ENCODE measurements at places on chromosomes 4 and X.

GRCh38 chr4:134935320-134935719, 733.7 kb upstream of the PABPC4L start:
- DNase-seq, result no peak

- no peak for DNase-seq
These were observed 37.5 kb upstream of the NKRF start for GRCh38 chrX:119643696-119644095.

GRCh38 chr4:139950568-139950967, 203.4 kb downstream of the MAML3 start:
- no peak for DNase-seq

DNA sequence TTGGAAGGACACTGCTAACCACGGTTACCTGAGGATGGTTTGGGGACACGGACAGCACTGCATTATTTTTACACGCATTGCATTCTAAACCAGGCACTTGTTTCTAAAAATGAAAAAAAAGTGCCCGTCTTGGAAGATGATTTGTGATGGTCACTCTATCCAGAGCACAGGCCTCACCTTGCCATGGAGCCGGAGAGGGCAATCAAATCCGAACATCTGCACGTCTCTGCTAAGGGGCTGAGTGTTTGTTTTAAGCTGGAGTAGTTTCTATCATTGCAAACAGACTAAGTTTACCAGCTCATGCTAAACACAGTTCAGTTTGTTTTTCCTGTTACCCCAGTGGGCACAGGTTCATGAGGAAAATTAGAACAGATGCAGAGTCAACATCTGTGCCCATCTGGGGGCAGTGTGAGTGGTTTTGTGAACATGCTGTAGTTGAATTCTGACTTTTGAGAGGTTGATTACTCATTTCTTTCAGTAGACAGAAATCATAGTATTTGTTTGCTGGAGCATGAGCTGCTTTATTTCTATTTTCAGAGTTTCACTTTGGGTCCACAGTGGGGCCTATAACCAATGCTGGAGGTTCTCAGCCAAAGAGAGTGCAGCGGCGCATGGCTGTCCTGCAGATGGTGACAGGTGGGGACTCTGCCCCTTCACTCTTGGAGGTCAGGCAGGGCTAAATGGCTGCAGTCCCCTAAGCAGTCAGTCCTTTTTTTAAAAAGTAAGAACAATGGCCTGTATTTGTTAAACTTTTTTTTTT, 65.4 kb upstream of the ENPP6 start:
- DNase-seq, result peak; percentile 9

DNA sequence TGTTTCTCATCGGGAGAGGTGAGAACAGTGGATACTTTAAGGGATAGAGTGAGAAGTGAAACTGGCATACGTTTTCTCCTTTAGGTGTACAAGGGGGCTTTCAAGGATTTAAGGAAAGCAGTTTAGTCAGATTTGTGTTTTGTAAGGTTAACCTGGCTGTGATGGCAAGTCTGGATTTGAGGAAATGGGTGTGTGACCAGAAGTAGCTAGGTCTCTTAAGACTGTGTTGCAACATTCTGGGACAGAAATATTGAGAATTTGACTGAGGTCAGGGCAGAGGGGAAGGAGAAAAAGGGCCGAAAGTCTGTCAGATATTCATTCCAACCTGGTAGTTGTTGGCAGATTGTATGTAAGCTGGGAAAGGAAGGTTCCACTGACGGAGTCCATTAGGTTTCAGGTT, 10.4 kb upstream of the GABRE start:
- DNase-seq, result no peak

DNA sequence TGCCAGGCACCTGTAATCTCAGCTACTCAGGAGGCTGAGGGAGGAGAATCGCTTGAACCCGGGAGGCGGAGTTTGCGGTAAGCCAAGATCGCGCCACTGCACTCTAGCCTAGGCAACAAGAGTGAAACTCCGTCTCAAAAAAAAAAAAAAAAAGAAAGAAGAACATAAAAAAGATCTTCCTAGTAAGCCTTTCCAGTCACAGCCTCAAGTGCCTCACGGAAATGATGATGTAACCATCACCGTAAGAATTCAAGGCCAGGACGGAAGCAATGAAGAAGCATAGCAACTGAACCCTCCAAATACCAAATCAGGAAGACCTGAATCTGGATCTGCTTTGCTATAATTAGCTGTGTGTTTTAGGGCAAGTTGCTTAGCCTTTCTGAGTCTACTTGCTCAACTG, 28.8 kb downstream of the RBM47 start:
- no peak for DNase-seq

DNA sequence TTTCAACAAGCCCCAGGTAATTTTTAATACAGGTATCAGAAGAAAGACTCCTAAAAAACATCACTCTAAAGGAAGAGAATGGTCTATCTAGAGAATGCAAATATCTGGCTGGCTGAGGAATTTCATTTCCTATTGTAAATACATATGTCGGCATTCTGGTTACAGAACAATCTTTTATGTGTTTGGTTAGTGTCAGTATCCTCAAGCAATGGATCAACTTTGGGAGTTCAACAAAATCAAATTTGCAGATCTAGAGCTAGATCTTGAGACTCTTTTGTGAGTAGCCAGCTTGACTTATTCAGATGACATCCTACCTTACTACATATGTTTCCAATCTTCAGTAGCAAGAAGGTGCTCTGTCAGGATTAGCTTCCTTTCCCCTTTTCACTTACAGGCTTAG, 145.1 kb downstream of the BTC start:
- no peak for DNase-seq

GRCh38 chr4:182901337-182901736, 15.8 kb downstream of the DCTD start:
- DNase-seq, result no peak

DNA sequence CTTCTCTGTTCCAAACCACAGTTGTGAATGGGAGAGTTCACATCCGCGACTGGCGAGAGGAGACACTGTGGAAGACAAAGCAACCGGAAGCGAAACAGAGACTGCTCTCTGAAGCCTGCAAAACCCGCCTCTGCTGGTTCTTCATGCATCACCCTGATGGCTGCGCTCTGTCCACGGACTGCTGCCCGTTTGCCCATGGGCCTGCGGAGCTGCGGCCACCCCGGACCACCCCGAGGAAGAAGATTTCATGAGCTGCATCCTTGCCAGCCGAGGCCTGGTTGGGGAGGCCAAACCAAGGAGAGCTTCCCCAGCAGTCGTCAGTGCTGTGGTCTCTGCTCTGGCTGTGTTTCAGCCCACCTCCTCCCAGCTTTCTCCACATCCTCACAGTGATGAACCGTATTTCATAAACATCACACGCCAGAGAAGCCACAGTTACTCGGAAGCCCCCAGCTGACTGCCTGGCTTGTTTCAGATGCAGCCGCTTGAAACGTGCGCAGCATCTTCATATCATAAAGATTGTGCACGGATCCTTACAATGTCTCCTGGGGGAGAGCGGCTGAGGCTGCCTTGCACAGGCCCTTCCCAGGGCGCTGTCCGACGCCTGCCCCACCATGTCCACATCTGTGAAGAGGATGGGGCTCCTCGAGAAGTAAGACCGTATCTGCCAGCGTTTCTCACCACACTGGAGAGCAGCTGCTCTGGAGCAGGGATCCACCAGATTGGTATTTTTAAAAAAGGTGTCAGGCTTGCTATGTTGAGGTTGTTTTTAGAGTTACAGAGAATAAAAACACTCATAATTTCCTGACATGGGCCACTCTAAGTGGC, 35.4 kb downstream of the TRMT44 start:
- DNase-seq, result no peak

- no peak for DNase-seq
These were observed 11.0 kb downstream of the SSR4 start for GRCh38 chrX:153805436-153805835.

- no peak for DNase-seq
These were observed 6.5 kb downstream of the CXXC4 start for GRCh38 chr4:104488151-104488550.

GRCh38 chr4:48566034-48566384, 76.0 kb downstream of the ZAR1 start:
- no peak for DNase-seq

DNA sequence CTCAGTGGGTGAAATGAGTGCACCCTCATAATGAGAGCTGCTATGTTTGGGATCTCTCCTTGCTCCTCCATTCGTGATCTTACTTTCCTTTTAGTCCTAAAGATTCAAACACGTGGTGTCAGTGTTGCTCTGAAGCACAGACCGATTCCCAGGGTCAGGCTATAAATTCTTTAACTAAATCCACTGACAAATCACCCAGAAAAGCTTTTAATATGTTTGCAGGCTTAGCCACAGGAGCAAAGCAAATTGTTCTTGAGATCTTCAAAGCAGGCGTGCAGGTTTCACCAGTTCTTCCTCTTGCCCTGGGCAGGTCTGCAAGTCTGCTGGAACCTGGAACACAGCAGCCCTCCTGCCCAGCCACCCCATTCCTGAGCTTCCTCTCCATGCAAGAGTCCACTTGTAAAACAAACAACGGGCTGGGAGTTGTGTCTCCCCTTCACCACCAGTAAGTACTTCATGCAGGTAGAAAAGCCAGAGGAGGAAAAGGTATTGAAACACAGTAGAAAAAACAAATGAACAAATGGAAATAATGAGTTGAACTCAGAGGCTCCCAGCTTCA, 70.1 kb upstream of the ENPP6 start:
- DNase-seq, result no peak

GRCh38 chrX:47562615-47563243, 1.7 kb downstream of the ARAF start:
- no peak for DNase-seq

DNA sequence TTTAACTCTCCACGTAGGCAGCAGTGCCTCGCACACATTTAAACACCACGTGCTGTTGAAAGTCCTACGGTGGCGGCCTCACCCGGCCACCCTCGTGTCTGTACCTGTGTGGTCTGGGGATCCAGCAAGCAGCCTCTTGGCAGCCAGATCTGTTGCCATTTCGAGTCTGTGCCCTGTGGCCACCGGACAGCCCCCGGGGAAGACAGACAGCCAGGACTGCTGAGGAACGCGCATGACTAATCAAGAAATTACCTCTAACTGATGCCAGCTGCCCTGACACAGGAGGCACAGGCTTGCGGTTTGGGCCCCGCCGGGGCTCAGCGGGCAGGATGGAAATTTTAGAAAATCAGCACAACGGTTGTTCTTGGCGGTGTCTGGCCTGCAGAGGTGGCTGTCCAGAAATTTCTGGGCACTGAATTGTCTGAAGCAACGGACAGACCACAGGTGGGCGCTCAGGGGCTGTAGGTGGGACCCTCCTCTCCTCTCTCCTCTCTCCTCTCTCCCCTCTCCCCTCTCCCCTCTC, 15.6 kb upstream of the ASMTL start:
- DNase-seq, result no peak

- no peak for DNase-seq
These were observed 547 bp downstream of the GUCY1A1 start for GRCh38 chr4:155667222-155667567.

GRCh38 chr4:100100985-100101384, 89.3 kb downstream of the DDIT4L start:
- DNase-seq, result no peak

- no peak for DNase-seq
These were observed 4.9 kb downstream of the TMPRSS11B start for GRCh38 chr4:68240620-68241019.

DNA sequence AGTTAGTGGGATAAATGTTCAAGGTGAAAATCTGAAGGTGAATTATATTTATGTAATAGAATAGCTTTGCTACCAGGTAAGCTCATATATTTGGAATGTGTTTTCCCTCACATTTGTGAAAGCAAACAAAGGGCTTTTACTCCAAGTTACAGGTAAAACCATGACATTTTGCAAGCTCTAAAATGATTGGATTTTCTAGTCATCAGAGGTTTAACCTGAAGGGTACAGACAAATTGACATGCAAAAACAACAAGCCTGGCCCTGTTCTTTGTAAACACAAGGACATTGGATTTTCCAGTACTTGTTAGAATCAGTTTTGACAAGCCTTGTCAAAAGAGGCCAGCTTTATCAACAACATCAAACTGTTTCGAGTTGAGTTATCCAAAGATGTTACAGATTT, 51.7 kb downstream of the ZFX start:
- DNase-seq, result no peak

- DNase-seq, result no peak
These were observed 258.0 kb upstream of the EDNRA start for GRCh38 chr4:147222906-147223305.

- DNase-seq, result no peak
These were observed 10.3 kb upstream of the RAB40A start for GRCh38 chrX:103529550-103529949.

- DNase-seq, result no peak
These were observed 139.1 kb upstream of the PAQR3 start for GRCh38 chr4:79078339-79078738.

- DNase-seq, result no peak
These were observed 41.8 kb upstream of the TXK start for GRCh38 chr4:48175806-48176205.

- DNase-seq, result no peak
These were observed 74.7 kb downstream of the HCCS start for GRCh38 chrX:11185861-11186260.
